ENCODE measurements at places on chromosomes 12 and 14. TPM values are rescaled to one million over a fixed set of nuclear protein-coding genes. Genes with fewer than 3 reads are reported as not detected.

WBP11 gene
- total RNA-seq = 19.5 TPM

DPPA3 gene
- not detected for total RNA-seq

GLTP gene
- 37.0 TPM for total RNA-seq

- DNase-seq = no peak
Observed at GRCh38 chr14:96231526-96232130, 24.4 kb upstream of the BDKRB1 start.

GRCh38 chr14:37466623-37467088 is 128.4 kb downstream of the FOXA1 start:
- DNase-seq = no peak

- no peak for DNase-seq
Observed at GRCh38 chr12:50041962-50042361, 15.4 kb upstream of the ASIC1 start.

Data from esophagus muscularis mucosa (tissue), 4 donors.